ENCODE measurements at places on chromosomes 5 and 9. TPM values are rescaled to one million over a fixed set of nuclear protein-coding genes. Genes with fewer than 3 reads are reported as not detected.

PDE6A gene
- total RNA-seq: 0.08 TPM

CYLC2 gene
- not detected for total RNA-seq

TAF11L5 gene
- total RNA-seq: not detected

NUTM2F gene
- total RNA-seq: not detected

ADAM19 gene
- 8.4 TPM for total RNA-seq

MEIKIN gene
- total RNA-seq: not detected

ENC1 gene
- total RNA-seq: 2.3 TPM

GRCh38 chr9:74503219-74503618, 6.1 kb downstream of the RORB start:
- no peak for DNase-seq

DNA sequence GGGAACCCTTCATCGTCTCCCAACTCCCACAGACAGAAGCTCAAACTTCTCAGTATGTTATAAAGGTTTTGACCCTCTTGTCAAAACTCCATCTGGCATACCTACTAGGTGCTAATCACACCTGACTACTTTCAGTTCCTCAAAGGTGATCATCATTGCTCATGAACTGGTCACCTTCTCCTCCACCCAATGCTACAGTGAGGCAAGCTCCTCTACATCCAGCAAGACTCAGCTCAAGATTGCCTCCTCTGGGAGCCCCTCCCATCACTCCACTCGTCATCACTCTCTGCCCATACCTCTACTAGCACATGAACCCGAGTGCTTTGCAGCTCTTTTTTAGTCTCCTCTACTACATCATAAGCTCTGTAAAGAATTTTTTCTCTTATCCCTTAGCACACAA, 102.4 kb downstream of the LPAR1 start:
- DNase-seq: no peak

- no peak for DNase-seq
Measured at GRCh38 chr5:93574491-93575305, 6.3 kb downstream of the NR2F1-AS1 start.

DNA sequence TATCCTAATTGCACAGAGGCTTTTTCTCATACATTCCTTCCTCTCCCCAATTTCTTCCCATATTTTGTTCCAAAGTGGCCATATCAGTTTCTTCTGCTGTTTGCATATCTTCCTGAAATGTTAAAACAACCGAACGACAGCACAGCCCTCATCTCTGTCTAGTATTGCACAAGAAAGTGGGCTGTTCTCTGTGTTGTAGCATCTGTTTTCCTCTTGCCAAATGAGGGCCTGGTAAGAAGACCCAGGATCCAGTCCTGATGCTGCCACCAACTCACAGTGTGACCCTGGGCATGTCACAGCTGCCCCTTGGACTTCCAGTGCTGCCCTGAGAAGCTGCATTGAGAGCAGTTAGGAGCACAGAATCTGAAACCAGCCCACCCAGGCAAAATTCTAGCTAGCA, 4.1 kb downstream of the SLC31A2 start:
- no peak for DNase-seq

- DNase-seq: peak; percentile 67
Measured at GRCh38 chr9:106228861-106229260, 534.5 kb downstream of the TMEM38B start.

- DNase-seq: no peak
Measured at GRCh38 chr5:179680014-179680779, 637 bp downstream of the CBY3 start.

DNA sequence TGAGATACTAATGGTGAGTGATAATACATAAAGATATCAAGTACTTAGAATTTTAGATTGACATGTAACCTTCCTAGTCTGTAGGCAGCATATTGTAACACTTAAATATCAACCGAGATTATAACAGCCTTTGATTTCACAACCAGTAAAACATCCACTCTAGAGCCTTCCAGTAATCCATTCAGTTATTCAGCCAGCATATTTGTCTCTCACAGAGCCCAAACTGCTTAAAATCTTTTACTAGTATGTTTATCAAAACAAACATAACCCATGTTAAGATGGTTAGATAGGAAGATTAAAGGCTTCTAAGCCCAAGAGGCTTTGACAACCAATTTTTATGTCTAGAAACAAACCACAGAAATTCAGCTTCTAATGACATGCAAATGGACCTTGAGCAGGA, 177.9 kb upstream of the FST start:
- no peak for DNase-seq

DNA sequence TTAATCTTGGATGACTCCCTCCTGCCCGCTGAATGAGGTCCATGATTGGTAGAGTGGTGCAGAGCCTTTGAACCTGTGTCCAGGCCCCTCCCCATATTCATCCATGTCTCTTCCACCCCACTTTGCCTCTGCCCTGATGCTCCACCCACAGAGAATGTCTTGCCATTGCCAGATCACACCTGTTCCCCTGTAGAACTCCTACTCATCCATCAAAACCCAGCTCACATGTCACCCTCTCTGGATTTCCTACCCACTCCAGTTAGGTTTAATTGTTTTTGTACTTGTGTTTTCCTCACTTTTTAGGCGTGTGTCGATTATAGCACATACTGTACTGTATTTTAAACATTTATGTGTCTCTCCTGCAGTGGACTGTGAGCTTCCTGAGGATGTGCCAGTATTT, 107.0 kb upstream of the CTSL start:
- no peak for DNase-seq

DNA sequence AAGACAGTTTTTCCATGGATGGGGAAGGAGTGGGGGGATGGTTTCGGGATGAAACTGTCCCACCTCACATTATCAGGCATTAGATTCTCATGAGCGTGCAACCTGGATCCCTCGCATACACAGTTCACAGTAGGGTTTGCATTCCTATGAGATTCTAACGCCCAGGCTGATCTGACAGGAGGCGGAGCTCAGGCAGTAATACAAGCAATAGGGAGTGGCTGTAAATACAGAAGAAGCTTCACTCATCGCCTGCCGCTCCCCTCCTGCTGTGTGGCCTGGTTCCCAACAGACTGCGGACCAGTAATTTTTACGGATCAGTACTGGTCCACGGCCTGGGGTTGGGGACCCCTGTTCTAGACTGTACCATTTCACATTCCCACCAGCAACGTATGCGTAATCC, 68.3 kb upstream of the OTULINL start:
- no peak for DNase-seq

DNA sequence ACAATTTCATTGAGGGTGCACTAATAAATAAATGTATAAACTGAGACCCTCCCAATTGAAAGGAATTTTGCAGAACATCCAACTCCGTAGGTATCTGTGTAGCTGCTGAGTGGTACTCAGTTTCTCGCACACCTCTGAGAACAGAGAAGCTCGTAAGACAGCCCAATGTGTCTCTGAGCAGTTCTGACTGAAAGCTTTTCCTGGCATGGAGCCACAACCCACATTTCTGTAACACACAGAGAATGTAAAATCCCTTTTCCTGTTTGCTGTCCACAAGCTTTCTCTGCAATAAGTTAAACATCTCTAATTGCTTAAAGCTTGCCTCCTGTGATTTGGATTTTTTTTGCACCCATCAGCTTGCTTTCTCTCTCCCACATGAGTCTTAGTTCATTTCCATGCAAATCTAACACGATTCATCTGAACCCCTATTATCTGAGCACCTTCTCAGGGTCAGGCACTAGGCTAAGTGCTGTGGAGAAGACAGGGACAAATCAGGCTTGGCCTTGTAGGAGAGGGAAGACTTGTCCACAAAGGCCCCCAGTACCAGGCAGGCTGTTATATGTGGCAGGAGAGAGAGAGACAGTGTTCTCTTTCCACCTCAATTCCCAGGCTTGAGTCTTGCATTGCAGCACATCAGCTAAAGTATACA, 44.2 kb upstream of the COL15A1 start:
- no peak for DNase-seq
